ENCODE measurements at places on chromosomes 3 and 15.

GRCh38 chr3:4945324-4945723, 33.9 kb upstream of the BHLHE40 start:
- DNase-seq = no peak

GRCh38 chr15:60389261-60390077, 8.3 kb downstream of the ANXA2 start:
- DNase-seq = no peak

DNA sequence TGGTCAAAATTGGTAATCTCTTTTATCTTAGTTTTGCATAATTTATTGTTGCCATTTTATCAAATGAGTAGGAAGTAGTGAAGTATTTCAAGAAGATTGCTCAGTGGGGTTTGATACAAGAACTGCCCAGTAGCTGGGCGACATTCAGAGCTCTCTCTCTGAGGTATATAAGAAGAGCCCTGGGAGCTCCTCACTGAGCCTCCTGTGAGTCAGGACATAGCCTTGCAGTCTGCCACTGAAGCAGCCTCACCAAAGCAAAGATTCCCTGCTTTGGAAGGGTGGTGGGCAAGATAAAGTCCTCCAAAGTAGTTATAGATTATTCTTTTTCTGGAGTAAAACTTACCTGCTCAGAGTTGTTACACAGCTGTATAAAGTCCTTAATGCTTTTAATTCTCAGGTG, 26.1 kb downstream of the SKIL start:
- no peak for DNase-seq

DNA sequence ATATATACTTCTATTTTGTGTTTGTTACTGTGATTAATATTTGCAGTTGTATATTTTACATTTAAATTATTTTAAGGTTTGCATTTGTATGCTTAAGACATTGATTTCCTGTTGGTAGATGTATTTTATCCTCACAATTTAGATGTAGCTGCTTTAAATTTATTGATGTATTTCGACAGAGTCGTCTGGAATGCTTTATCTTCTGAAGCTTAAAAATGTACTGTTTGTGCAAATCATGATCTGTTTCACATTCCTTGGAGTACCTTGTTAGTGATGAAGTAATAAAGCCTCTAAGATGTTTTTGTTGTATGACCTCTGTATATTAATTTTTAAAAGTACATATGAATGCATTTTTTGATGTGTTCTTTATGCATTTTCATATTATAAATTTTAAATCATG, 1.9 kb downstream of the CHD2 start:
- no peak for DNase-seq

DNA sequence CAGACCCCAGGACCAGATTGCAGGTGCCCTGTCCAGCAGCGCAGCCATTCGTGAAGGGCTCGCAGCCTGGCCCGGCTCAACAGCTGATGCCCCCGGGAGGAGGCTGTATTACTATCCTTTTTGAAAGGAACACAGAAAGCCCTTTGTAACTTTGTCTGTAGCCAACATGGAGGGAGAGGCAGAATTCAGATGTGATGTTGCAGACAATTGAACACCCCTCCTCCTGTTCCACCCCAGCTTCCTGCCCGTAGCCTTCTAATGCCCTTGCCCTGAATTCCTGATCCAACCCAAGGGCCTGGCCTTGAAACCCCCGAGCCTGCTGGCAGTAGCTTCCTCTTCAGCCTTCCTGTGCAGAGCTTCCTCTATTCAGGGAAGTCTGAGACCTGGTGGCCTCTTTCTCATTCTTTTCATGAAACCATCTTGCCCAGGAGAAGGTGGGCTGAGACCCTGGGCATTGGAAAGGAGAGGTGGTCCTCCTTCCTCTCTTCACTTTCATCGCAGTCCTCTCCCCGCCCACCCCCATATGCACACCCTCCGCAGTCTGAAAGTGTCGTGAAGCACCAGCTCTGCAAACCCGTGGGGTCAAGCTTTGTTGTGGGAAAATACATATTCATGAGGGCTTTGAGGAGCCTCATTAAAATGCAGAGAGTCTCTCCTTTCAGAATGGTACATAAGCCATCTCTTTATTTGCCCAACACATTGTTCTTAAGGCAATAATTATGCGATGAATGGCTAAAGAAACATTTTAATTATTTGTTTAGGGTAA, 109.2 kb downstream of the APBA2 start:
- DNase-seq = no peak

- no peak for DNase-seq
Measured at GRCh38 chr3:168807448-168807847, 711.7 kb upstream of the GOLIM4 start.

- no peak for DNase-seq
Measured at GRCh38 chr3:46027736-46028397, 584 bp upstream of the XCR1 start.

DNA sequence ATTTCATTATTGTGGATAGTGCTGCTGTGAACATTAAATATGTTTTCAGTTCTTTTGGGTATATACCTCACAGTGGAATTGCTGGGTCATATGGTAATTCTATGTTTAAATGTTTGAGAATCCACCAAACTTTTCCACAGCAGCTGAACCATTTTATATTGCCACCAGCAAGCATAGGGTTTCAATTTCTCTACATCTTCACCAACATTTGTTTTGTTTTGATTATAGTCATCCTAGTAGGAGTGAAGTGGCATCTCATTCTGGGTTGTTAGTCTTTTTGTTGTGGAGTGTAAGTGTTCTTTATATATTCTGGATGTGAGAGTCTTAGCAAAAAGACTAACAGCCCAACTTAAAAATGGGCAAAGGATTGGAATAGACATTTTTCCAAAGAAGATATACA, 6.0 kb downstream of the RPUSD2 start:
- no peak for DNase-seq
